ENCODE measurements at places on chromosomes 16 and 17.

DNA sequence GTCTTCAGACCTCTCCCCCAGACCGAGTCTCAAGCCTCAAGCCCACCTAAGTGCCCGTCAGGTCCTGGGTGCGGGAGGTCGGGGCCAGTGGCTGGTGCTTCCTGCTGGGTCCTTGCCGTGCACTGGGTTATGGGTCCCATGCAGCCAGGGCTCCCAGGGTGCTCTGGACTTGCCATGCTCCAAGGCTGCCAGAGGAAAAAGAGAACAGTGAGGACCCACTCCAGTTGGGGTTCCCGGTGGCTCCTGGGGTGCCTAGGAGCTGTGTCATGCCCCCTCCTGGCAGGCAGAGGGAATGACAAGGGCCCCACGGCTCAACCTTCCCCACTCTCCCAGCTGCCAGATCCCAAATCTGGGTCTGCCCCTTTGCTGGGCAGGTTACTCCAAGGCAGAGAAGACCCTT lies 3.8 kb downstream of the SNX20 start:
- DNase-seq: no peak

- DNase-seq: no peak
Measured at GRCh38 chr17:77804796-77805426, 153.6 kb upstream of the TNRC6C start.

- no peak for DNase-seq
Measured at GRCh38 chr16:24054741-24055491, 201.2 kb upstream of the CACNG3 start.

DNA sequence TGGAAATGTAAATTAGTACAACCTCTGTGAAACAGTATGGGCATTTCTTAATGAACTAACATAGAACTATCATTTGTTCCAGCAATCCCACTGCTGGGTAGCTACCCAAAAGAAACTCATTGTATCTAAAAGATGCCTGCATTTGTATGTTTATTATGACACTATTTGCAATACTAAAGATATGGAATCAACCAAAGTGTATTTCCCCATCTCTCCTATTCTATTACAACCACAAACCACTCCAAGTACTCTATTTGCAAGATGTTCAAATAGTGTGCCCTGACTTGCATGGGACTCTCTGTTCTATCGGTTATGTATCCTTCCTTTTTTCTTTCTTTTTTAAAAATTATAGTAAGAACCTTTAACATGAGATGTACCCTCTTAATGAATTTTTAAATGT lies 845.2 kb downstream of the CDH11 start:
- DNase-seq: no peak

DNA sequence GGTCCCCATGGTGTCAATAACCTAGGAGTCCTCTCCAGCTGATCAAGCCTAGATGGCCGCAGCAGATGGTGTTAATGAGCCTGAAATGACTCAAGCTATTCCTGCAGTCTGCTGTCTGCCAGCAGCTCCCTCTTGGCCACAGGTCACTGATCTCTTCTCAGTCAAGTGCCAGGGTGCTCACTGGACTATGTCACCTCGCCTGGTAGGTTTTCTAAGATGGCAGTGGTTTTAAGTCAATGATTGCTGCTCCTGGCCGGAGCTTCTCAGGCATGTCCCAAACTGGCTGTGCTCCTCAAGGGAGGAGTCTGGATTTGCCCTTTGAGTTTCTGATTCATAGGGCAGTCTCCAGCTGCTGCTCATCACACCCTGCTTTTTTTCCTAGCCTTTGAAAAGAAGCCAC lies 58.6 kb upstream of the SHISA6 start:
- no peak for DNase-seq

All from brain microvascular endothelial cell (primary cell).